ENCODE measurements at places on chromosomes 2 and 18. TPM values are rescaled to one million over a fixed set of nuclear protein-coding genes. Genes with fewer than 3 reads are reported as not detected.

Gene LRRC30
- total RNA-seq = not detected

DNA sequence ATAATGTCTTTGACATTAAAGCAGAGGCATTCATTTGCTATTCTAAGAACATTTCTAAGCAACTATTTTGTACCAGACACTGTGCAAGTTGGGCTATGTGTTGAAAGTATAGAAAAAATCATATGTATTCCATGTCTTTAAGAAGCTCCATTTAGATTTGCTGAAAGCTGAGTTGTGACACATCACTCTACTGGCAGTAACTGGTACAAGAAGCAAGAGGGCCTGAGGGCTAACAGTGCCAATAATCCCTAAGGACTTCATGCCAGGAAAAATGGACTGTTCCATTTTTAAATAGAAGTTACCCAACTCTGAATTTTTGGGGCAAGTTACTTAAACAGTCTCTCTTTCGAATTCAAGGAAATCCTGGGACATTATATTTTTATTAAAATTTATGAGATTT lies 178.7 kb downstream of the SRBD1 start:
- DNase-seq = no peak

GRCh38 chr2:213157242-213157641 lies 5.8 kb upstream of the IKZF2 start:
- DNase-seq = no peak

GRCh38 chr2:238728330-238729260 lies 119.3 kb upstream of the TWIST2 start:
- DNase-seq = no peak

DNA sequence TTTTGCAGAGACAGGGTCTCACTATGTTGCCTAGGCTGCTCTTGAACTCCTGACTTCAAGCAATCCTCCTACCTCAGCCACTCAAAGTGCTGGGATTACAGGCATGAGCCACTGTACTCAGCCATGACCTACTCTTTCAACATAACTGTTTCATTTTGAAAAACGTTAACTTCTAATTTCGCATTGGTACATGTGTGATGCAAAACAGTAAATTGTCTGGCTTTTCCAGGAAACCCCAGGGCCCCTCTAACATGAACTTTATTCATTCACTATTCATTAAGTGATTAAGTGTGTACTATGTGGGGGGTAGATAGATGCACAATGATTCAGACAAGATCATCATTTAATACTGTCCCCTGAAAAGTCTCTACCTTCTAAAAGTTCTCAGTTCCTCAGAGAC lies 364.9 kb downstream of the SS18 start:
- no peak for DNase-seq

DNA sequence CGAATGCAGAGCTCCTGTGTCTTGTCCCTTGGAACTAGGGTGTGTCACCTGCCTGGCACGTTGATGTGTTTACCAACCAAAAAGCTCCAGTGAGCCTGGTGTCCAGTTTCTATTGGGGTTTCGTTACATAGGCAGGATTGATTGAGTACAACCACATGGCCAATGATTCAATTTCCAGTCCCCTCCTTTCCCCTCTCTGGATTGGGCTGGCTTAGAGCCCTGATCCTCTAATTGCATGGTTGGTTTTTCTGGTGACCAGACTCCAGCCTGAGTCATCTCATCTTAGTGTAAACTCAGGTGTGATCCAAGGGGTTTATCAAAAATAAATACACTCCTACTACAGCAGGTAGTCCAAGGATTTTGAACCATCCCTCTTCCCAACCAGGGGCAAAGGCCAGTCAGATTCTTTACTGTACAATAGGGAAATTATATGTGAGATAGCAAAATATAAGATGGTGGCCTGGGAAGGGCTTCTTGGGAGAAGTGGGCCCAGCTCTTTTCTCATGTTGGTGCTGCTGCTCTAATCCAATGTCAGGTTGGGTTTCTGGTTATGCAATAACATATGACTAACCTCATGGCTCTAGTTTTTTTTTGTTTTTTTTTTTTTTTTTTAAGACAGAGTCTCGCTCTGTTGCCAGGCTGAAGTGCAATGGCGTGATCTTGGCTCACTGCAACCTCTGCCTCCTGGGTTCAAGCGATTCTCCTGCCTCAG lies 64.7 kb upstream of the MGAT5 start:
- DNase-seq = no peak

DNA sequence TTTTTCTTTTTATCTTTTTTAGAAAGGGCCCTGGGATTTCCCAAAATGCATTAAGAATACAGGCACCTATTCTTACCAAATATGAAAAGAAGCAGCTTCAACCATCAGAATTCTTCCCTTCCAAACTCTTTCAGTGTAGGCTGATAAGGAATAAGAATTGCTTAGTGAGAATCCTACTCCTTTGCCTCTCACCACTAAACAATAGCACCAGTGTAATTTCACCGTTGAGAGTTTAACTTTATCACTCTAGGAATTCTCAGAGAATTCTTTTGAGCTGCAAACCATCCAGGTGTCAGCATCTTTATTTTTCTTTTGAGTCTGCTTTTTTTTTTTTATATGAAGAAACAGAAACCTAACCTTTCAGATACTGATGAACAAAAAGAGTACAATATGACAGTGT lies 194.9 kb downstream of the RIT2 start:
- DNase-seq = no peak

DNA sequence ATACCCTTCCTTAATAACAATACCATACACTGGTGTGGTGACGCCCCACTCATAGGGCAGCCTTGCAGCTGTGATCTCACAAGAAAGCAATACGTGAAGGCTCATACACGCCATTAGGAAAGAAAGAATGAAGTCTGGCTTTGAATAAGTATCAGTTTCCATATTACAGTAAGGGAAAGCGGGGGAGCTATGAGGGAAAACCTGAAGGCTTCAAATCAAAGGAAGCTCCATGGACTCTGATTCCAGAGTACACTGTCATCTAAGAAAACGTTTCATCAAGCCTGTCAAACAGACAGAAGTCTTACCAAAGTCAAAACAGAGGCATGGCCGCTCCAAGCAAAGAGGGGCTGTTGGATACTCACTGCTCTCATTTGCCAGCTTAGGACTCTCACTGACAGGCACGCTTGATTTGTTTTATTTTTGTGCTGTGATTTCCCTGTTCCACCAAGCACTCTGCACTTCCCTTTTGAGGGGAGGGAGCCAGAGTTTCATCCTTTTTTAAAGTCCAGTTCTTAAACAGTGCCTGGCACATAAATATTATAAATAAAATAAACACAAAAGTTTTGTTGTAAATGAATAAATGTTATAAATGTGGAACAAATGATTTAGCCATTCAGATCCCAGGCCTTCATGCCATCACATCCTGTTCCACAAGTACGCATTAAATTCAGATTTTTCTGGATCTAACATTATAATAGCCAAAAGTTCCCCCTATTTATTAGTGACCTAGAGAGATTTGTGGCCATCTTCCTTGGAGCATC lies 221.2 kb downstream of the PIEZO2 start:
- no peak for DNase-seq

DNA sequence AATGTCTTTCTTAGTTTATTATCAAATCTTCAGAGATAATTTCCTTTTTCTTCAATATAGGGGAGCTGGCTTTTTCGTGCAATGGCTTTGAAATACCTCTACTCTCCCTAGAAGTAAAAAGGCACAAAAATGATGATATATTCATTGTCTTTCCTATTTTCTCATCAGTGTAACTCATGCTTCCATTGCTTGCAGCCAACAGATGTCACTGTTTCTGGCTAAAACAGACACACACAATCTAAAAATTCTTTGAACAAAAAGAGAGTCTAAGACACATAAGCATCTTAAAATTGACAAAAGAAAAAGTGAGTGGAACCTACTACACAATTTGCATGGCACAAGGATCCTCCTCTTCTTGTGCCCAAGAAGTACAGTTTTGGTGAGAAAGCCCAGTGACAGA lies 448.7 kb upstream of the VRK2 start:
- no peak for DNase-seq

Gene VWC2L
- not detected for total RNA-seq

Gene CHST9
- total RNA-seq = 3.6 TPM

Gene ANKMY1
- 52.8 TPM for total RNA-seq

DNA sequence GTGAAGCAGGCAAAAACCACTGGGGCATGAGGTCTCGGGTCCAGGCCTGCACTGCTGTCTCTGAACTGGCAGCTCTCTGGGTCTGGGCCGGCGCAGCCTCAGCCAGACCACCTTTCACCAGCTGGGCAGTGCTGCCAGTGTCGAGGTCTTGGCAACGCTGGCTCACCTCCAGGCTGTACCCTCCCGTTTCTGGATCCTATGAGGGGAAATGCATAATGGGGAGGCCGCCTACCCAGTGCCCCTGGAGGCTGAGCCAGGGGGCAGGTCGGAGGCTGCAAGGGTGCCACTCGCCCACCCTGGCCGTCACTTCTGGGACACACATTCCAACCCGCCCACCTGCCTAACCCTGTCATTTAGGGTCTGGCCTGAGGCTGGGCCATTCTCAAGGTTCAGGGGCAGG lies 24.6 kb downstream of the KIF1A start:
- DNase-seq = no peak

All from ureter (tissue), 1 donor.